Globus pallidus (tissue), 1 donor: ENCODE measurements at places on chromosomes 11 and 22.
A peak's percentile ranks its signal among the peaks of the same experiment; 100 is the strongest.

DNA sequence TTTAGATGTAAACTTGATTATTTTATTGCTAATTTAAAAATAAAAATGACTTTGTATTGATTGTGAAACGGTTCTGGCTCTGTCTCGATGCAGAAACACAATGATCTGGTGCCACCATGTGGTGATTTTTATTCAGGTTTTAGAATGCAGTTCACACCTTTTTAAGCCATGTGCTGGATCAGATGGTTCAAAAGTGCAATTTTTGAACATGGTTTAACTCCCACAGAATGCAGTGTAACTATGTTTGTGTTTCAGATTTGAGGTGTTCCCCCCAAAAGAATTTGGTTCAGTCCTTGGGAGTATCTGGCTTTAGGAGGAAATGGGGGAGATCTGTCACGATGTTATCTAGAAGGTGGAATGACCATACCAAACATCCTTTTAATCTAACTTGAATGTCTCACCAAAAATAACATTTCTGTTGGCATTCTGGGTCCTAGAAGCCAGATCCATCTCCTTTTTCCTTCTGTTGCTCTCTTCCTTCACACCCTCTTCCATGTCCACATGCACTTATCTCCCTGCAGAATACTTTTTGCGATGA, 7.9 kb downstream of the MRPL16 start:
- peak; percentile 76 for DNase-seq

DNA sequence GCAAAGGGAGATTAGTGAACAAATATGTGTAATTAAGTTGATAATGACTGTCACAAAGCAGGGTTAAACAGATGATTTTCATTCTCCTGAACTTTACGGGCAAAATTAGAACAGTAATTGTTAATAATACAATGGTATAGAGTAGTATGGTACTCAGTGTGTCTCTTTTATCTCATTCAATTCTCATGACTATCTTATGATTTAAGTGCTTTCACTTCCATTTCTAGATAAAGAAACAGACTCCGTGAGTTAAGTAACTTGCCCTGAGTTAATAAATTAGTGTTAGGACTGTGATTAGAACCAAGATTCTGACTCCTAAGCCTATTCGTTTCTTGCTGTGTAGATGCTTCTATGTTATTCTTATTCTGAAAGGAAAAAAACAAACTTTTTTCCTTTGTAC, 22.0 kb downstream of the PIH1D2 start:
- DNase-seq: no peak

GRCh38 chr11:130308059-130308458, 6.7 kb downstream of the ZBTB44 start:
- DNase-seq: no peak

DNA sequence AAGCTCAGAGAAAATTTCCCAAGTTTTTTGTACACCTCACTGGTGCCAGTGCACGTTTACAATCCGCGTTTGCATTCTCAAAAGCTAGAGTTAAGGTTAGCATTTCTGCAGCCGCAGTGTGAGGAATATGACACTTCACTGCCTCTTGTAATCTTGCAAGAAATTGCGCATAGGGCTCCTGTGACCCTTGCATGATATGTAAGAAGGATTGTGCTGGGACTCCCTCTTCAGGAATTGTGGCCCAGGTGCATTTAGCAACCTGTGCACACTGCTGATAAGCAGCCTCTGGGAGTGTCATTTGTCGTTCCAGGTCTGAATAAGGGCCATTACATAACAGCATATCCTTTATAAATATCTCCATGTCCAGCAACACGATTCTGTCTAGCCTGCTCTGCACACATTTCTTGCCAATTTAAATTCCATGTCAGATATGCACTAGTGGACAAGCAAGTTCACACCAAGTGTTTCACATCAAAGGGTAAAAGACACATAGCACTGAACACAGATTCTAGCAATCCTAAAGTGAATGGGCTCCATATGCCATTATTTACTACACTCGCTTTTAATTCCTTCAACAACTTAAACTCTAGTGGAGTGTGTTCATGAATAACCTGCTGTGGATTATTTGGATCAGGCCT, 69.2 kb upstream of the INCENP start:
- DNase-seq: peak; percentile 7

- no peak for DNase-seq
Measured at GRCh38 chr11:71327156-71328085, 75.0 kb upstream of the SHANK2 start.

- no peak for DNase-seq
Measured at GRCh38 chr11:42043312-42043711, 583.9 kb upstream of the LRRC4C start.

DNA sequence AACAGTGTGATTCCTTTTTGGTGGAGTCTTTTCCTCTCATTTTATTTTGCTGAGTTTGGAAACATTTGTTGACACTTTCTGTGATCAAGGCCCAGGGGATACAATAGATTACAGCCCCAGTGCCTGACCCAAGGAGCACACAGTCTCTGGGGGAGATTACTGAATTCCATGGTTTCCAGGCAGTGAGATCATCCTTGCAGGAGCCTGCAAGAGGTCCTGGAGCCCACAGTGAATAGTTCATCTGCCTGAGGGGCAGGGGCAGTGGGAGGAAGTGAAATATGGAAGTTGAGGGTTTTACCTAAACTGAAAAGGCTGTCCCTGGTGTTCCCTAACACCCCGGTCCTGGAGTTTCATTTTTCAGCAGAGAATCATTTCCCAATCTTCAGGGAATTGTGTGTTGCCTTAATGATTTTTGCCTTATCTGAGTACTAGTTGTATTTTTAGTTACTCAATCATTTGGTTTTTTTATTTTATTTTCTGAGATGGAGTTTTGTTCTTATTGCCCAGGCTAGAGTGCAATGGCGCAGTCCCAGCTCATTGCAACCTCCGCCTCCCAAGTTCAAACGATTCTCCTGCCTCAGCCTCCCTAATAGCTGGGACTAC, 7.7 kb downstream of the CCS start:
- no peak for DNase-seq

DNA sequence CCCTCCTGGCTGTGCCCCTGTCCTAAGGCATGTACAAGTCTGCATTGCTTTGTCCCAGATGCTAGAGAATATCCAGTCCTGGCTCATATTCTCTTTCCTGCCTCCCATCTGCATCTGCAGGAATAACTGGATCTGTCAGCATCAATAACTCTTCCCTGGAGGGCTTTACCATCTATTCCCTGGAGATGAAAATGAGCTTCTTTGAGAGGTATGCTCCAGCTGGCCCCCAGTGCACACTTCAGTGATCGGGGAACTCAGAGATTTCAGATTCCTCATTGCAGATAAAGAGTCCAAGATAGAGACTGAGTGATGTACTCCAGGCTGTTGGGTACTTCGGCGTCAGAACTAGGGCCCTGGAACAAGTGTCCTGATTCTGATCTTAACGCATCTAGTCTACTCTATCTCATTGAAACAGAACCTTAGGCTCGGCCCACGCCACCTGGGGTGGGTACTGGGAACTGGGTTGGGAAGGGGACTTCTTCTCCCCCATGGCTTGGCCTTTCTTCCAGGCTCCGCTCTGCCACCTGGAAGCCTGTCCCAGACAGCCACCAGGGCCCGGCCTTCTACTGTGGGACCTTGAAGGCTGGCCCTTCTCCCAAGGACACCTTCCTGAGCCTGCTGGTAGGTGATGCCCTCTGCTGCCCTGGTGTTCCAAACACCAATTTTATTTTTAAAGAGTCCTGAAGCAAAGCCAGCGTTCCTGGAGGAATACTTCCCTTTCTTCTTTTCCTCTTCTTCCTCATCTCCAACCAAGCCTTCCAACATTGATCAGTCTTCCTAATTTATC, 17.8 kb upstream of the GLB1L2 start:
- DNase-seq: no peak

DNA sequence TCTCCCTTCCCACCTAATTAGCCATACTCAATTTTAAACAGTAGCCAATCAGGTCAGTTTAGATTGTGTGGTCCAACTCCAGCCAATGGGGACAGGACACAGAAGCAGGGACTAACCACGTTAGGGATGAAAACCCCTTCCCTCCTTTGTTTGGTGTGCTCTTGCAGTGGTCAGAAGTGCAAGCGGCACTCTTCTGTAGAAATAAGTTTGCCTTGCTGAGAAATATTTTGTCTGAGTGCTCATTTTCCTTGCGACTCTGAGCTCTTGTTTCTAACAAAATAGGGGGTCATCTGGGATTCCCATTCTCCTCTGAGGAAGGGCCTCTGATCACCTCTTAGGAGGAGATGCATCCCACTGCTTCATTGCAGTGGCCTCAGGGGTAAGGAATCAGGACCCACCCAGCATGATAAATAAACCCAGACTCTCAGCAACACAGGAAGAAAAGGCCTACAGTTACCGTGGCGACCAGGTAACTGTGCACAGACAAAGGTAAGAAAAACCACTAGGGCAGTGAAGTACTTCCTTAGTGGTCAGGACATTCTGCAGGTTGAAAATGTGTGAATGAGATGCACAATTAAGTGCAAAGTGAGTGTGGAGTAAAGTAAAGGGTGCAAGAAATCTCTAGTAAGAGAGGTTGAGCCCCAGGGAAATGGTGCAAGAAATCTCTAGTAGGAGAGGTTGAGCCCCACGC, 55.4 kb downstream of the ZNF280B start:
- no peak for DNase-seq

GRCh38 chr11:122285070-122285988, 169.3 kb upstream of the BLID start:
- DNase-seq: no peak

DNA sequence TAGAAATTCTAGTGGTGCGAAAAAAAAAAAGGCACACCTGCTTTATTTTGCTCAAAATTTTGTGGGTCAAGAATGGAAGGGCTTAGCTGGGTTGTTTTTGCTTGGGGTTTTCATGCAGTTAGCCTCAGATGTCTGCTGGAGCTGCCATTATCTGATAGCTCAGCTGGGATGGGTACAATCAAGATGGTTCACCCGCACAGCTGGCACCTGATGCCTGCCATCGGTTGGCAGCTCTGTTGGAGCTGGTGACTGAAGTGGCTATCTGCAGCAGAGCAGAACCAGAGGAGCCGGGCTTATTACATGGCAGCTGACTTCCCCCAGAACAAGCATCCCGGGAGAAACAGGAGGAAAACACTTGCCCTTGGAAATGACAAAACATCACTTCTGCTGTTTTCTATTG, 12.1 kb upstream of the ELFN2 start:
- no peak for DNase-seq

GRCh38 chr22:27433099-27433498, 368.5 kb downstream of the MN1 start:
- no peak for DNase-seq

- no peak for DNase-seq
Measured at GRCh38 chr11:117366248-117366647, 38.6 kb downstream of the CEP164 start.

- no peak for DNase-seq
Measured at GRCh38 chr11:31913985-31914384, 102.9 kb upstream of the PAX6 start.

DNA sequence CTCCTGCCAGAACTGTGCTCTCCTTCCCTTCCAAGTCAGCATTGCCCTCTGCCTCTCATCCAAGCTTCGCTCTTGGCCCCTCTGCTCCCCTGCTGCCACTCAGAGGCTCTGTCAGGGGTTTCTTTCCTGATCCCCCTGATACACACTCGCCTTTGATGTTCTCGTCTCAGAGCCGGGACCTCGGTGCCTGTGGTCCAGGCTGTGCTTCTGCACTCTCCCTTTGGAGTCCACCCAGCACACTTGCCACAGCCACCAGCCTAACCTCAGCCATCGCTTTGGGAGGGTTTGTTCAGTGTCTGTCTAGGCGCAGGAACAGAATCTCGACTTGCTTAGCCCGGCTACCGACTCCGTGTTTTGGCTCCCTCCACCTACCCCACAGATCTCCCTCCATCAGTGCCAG, 29.1 kb downstream of the PPFIA1 start:
- DNase-seq: no peak

- DNase-seq: no peak
Measured at GRCh38 chr11:109377039-109377742, 44.8 kb upstream of the C11orf87 start.

DNA sequence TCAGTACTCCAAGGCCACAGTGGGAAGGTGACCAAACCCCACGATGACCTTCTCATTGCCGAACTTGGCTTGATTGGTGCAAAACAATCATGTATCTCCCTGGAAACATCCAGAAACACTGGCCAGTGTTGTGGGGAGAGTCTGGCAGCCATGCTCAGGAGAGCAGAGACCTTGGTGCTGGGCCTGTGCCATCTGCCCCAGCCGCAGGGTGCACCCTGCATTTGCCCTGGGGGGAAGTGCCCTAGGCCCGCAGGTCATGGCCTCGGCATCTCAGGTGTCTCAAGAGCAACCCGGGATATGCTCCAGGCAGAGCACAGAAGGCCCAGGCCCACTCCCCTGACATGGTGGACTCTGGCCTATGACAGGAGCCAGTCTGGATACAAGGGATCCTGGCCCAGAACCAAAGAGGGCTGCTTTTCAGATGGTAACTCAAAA, 23.7 kb downstream of the ARVCF start:
- DNase-seq: no peak

- no peak for DNase-seq
Measured at GRCh38 chr11:115290893-115291292, 213.3 kb downstream of the CADM1 start.

DNA sequence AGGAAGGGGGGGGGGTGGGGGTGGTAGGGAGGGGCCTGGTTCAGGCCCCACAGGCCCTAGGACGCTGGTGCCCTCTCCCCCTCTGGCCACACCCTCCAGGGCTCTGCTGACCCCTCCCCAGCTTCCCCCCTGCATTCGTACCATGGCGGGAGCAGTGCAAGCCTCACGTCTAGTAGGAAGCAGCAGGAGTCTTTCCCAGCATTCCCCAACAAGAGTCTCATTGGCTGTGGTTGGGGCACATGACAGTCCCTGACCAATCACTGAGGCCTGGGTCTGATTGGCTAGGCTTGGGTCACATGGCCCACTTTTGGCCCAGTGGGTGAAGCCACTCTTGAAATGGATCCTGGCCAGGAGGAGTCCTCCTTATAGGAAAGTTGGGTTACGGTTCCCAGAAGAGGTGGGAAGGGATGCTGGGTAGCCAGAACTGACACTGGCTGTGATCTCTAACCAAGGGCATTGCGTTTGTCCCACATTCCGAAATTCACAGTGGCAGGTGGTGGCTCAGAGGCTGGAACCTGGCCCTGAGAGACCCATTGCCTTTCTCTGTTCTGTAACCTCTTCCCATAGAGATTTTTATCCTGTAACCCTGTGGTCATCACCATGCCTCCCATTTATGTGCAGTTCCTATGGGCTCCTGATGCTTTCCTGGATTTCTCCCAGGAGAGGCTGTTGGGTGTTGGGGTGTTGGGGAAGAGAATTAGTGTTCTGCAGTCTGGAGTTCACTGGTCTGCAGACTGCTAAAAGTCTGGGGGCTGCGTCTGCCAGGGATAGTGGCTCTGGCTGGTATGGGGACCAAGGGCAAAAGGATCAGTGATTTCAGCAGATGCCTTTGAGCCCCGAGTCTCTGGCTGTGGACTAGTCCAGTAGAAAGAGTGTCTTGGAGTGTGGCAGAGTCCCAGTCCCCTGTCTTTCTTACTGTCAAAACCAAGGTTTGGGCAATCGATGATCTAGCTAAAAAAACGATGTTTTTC, 58.9 kb upstream of the MYEOV start:
- DNase-seq: no peak
